ENCODE measurements at places on chromosomes 1 and 21.
A peak's percentile ranks its signal among the peaks of the same experiment; 100 is the strongest.

GRCh38 chr1:160307118-160307791 lies 22.3 kb upstream of the PEX19 start:
- H3K27ac ChIP-seq, result peak overlapping the region; percentile 74
- no peaks in the 10 kb centered on the region for H3K27me3 ChIP-seq
- H3K4me3 ChIP-seq, result peak overlapping the region; percentile 35
- peaks cover 65% of the 10 kb centered on the region for H3K36me3 ChIP-seq
- peak; percentile 67 for DNase-seq
- H3K4me1 ChIP-seq, result peaks cover 33% of the 10 kb centered on the region

DNA sequence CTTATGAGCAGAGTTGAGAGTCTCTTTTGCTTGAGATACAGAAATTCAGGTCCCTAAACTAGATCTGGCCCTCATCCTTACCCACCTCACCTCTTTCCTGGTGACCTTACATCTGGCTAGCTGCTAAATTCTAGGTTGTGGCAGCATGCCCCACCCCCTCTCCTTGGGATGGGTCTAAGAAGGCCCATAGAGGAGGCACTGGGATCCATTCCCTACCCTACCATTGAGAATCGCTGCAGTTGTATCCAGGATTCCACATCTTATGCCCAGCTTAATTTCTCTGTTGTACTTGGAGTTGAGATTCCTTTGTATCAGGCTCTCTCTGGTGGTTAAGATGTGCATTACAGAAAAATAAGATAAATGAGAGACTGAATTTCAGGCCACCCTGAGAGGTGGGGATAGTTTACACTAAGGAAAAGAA lies 9.5 kb upstream of the TMEM39B start:
- no peaks in the 10 kb centered on the region for H3K27me3 ChIP-seq
- no peak overlapping the region for H3K4me3 ChIP-seq
- H3K36me3 ChIP-seq, result peaks cover 38% of the 10 kb centered on the region
- no peak for DNase-seq
- no peak overlapping the region for H3K27ac ChIP-seq

- H3K4me1 ChIP-seq, result peaks cover 28% of the 10 kb centered on the region
- no peaks in the 10 kb centered on the region for H3K36me3 ChIP-seq
- peak overlapping the region; percentile 10 for H3K4me3 ChIP-seq
- DNase-seq, result no peak
Measured at GRCh38 chr1:159218649-159219636, 14.3 kb downstream of the ACKR1 start.

- no peaks in the 10 kb centered on the region for H3K27me3 ChIP-seq
- no peak overlapping the region for H3K4me3 ChIP-seq
- no peaks in the 10 kb centered on the region for H3K36me3 ChIP-seq
- no peaks in the 10 kb centered on the region for H3K4me1 ChIP-seq
- DNase-seq, result no peak
- no peak overlapping the region for H3K27ac ChIP-seq
Measured at GRCh38 chr1:29514361-29515169, 278.2 kb downstream of the PTPRU start.

DNA sequence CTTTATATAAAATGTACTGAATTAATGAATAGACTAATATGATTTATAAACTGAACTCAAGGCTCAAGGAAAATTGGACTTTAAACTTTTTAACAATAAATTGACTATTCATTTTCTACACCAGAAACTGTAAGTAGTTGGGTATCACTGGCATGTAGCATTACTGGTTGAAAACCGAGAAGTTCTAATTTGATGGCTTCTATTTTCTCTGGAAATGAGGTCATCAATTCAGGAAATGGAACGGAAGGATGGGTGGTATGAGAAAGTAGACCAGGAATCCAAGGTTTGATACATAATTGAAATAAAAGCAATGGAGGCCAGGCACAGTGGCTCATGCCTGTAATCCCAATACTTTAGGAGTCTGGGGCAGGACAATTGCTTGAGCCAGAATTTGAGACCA lies 50.4 kb downstream of the RERE start:
- no peak for DNase-seq
- H3K4me3 ChIP-seq, result no peak overlapping the region
- no peaks in the 10 kb centered on the region for H3K27me3 ChIP-seq
- no peak overlapping the region for H3K27ac ChIP-seq
- no peaks in the 10 kb centered on the region for H3K36me3 ChIP-seq

DNA sequence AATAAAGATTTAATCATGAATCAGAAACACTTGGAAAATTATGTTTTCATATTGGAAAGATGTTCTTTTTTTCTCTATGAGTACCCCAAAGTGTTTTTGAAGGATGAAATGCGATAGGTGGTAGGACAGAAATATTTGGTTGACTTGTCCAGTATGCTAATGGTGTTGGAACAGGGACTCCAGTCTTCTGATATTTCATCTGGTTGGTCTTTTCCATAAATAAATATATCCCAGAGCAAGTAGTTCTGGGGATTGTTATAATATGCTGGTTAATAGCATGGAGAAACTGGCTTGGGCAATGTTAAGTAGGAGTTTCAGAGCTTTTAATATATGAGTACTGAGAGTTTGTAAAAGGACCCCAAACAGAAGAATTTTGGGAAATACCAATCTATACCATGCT lies 8.7 kb downstream of the PGM1 start:
- no peak overlapping the region for H3K27ac ChIP-seq
- no peak overlapping the region for H3K4me3 ChIP-seq
- H3K36me3 ChIP-seq, result peaks cover 5% of the 10 kb centered on the region
- peaks cover 29% of the 10 kb centered on the region for H3K4me1 ChIP-seq

GRCh38 chr1:12136916-12137610 lies 29.7 kb upstream of the TNFRSF1B start:
- H3K4me1 ChIP-seq, result no peaks in the 10 kb centered on the region
- no peak overlapping the region for H3K27ac ChIP-seq
- H3K27me3 ChIP-seq, result no peaks in the 10 kb centered on the region
- H3K36me3 ChIP-seq, result no peaks in the 10 kb centered on the region
- DNase-seq, result no peak

- H3K27me3 ChIP-seq, result no peaks in the 10 kb centered on the region
- H3K4me1 ChIP-seq, result no peaks in the 10 kb centered on the region
- DNase-seq, result no peak
- H3K27ac ChIP-seq, result no peak overlapping the region
- H3K36me3 ChIP-seq, result no peaks in the 10 kb centered on the region
Measured at GRCh38 chr1:219506936-219507335, 106.0 kb downstream of the ZC3H11B start.

DNA sequence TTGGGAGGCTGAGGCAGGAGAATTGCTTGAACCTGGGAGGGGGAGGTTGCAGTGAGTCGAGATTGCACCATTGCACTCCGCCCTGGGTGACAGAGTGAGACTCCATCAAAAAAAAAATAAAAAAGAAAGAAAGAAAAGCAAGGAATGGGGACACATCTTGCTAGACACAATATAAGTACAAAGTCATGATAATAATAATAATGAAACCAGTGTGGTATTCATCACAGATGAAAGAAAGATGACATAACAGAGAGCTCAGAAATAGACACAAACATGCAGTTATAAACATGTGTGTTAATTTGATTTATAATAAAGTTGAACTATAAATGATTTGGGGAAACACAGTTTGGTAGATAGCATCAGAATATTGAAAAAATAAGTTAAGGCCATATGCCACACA lies 264.1 kb downstream of the SRGAP2C start:
- no peak for DNase-seq
- H3K27me3 ChIP-seq, result no peaks in the 10 kb centered on the region
- peaks cover 16% of the 10 kb centered on the region for H3K4me1 ChIP-seq
- H3K36me3 ChIP-seq, result no peaks in the 10 kb centered on the region

DNA sequence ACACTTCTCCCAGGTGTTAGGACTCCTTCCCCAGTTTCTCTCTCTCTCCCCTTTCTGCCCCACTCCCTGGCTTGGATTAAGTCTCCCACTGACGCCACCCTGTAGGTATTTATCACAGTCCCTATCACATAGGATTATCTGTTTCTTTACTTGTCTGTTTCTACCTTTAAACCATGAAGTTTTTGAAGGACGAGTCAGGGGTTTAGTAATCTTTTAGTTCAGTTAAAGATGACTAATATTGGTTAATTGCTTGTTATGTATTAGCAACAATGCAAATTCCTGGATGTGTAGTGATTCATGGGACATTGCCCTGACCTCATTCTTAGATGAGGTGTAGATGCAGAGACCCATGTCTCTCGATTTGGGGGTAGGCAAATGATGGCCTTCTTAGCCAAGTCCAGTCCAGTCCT lies 6.4 kb downstream of the LAMC1 start:
- H3K4me1 ChIP-seq, result peaks cover 76% of the 10 kb centered on the region
- H3K27ac ChIP-seq, result 0 out of 2 replicates have a peak overlapping the region, but pooled peaks have one; percentile 22
- H3K36me3 ChIP-seq, result no peaks in the 10 kb centered on the region
- H3K4me3 ChIP-seq, result peak overlapping the region; percentile 6
- DNase-seq, result no peak
- H3K27me3 ChIP-seq, result peaks cover 25% of the 10 kb centered on the region

DNA sequence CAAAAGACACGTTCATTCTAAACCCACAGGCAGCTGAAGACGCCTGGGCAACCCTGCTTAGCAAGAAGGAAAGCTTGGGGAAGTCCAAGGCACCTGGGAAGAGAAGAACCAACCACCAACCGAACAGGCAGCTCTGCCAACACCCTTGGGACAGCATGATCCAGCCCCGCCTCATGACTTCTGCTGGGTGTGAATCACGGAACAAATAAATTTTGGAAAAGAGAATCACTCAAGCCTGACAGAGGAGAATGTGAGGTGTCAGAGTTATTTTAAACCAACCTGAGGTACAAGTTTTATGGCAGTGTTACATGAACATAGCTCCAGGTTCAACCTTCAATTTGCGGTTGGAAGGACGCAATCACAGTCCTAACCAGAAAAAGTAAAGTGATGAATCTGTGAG lies 10.0 kb upstream of the PADI4 start:
- no peak for DNase-seq
- H3K4me1 ChIP-seq, result no peaks in the 10 kb centered on the region
- peaks cover 6% of the 10 kb centered on the region for H3K27me3 ChIP-seq
- no peak overlapping the region for H3K27ac ChIP-seq

- H3K4me1 ChIP-seq, result peaks cover 17% of the 10 kb centered on the region
- no peaks in the 10 kb centered on the region for H3K27me3 ChIP-seq
- peaks cover 3% of the 10 kb centered on the region for H3K36me3 ChIP-seq
- DNase-seq, result no peak
- H3K4me3 ChIP-seq, result no peak overlapping the region
- H3K27ac ChIP-seq, result no peak overlapping the region
Measured at GRCh38 chr1:30763651-30764248, 6.2 kb upstream of the LAPTM5 start.

GRCh38 chr21:44763451-44764318 lies 37.9 kb downstream of the UBE2G2 start:
- DNase-seq, result no peak
- no peak overlapping the region for H3K27ac ChIP-seq
- peaks cover 4% of the 10 kb centered on the region for H3K27me3 ChIP-seq
- H3K4me3 ChIP-seq, result no peak overlapping the region

- peaks cover 10% of the 10 kb centered on the region for H3K4me1 ChIP-seq
- H3K36me3 ChIP-seq, result peaks cover 2% of the 10 kb centered on the region
- H3K27ac ChIP-seq, result no peak overlapping the region
- H3K27me3 ChIP-seq, result no peaks in the 10 kb centered on the region
Measured at GRCh38 chr1:198364471-198364870, 176.0 kb downstream of the ATP6V1G3 start.

DNA sequence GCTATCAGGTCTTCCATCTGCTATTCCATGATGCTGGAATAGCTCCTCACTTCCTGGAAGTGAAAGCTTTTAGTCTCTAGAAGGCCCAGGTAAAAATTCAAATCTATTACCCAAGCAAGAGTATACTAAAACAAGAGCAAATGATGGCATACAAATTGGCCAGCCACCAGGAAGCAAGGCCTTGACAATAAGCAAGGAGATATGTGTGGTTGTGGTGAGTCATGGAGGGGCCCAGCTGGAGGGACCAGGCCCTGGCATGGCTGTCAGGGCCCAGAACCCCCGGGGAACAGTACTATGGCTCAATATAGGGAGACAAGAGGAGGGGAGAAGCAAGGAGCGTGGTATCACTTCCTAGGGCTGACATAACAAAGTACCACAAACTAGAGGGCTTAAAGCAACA lies 358.7 kb downstream of the RRAGC start:
- H3K27ac ChIP-seq, result no peak overlapping the region
- no peaks in the 10 kb centered on the region for H3K36me3 ChIP-seq
- peaks cover 50% of the 10 kb centered on the region for H3K4me1 ChIP-seq
- no peak for DNase-seq
- H3K4me3 ChIP-seq, result no peak overlapping the region

- DNase-seq, result no peak
- H3K4me1 ChIP-seq, result peaks cover 15% of the 10 kb centered on the region
- H3K27ac ChIP-seq, result no peak overlapping the region
- peaks cover 2% of the 10 kb centered on the region for H3K36me3 ChIP-seq
- no peak overlapping the region for H3K4me3 ChIP-seq
Measured at GRCh38 chr1:182111496-182111895, 50.0 kb upstream of the ZNF648 start.
